SK-MEL-5 (cell line): ENCODE measurements at places on chromosomes 11 and 22. TPM values are rescaled to one million over a fixed set of nuclear protein-coding genes. Genes with fewer than 3 reads are reported as not detected.

Gene CBLIF
- 0.55 TPM in 1 of 2 replicates, not detected in the other for total RNA-seq

- DNase-seq = no peak
Measured at GRCh38 chr11:72292106-72292785, 48.3 kb upstream of the PHOX2A start.

DNA sequence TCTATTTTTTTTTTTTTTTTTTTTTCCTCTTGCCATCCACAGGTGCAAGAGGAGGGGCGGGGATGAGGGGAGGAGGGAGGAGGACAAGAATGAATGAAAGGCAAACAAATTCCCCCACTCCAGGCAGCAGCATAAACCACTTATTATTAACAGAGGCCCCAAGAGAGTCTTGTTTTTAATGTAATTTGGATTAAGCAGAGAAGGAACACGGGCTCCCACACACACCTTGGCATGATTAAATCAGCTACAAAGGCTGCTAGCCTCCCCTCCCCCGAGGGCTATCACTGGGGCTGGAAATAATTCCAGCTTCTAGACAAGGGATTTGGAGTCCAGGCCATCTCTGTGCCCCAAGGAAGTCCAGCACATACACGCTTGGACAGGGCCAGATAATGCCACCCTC, 93.4 kb upstream of the DRD2 start:
- no peak for DNase-seq

Gene TSKU
- 22.2 and 23.5 TPM in 2 replicates for total RNA-seq

DNA sequence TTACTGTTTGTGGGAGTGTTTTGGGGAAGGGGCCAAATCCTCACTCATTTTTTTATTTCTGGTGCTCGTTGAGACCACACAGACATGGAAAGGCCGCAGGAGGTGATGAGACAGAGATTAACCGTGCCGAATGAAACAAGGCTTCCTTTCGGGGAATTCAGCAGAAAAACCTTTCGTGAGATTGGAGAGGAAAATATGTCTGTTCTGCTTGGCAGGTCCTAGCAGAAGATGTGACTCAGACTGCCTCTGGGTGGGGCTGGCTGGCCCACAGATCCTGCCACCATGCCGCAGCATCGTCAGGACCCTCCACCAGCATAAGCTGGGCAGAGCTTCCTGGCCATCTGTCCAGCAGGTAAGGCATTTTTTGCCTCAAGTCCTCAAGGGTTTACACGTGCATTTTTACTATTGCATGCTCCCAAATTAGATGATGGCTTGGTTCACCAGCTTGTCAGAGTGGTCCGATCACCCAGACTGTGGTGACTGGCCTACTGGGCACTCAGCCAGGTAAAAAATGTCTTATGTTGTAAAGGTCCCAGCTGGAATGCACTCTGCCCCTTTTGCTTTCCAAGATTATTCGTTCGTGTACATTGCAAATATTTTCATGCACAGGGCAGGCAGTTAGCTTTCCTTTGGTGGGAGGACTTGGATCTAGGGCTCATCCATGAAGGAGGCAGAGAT, 1.5 kb downstream of the DDB2 start:
- DNase-seq = peak; percentile 39

DNA sequence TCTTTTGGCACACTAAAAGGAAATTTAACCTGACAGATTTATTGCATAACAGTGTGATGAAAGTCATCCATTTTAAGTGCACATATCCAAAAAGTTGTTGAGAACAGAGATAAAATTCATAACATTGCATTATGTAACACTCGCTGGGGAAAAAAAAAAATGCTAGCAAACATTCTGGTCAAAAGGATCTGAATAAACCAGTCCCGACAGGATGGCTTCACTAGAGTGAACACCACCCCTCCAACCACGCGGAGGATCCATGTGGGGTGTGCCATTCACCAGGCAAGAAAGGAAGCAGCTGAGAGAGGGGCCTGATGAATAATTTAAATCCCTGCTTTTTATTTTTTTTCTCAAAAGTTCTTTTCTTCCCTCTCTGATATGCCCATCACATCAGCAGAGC, 258.7 kb downstream of the DCDC1 start:
- DNase-seq = no peak

Gene LRRC75B
- 4.7 and 5.5 TPM in 2 replicates for total RNA-seq

DNA sequence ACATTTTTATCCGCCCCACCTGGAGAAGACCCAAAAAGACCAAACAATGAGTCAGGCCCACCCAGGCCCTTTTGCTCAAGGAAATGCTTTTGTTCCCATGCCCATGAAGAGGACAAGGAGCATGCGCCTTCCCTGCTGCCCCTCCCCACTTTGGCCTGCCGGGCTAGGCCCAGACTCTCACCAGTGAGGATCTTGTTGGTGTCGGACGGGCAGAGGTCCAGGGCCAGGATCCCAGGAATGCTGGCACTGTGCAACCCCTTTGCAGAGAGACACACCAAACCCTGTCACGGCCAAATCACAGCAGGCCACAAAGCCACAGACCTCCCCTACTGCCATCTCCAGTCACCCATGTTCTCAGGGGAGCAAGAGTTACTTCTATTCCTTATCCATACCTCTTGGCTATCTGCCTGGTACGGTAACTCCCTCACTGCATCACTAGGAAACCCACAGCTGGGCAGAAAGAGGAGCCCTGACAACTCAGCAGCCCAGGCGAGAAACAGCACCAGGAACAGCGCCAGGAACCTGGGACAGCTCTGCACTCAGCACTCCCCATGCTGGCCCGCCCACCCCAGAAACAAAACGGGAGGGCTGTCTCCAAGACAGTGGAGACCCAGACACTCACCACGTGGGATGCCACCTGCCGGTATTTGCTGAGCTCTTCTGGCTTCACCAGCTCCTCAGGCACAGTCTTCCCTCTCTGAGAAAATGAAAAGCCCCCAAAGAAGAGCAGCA, 5.5 kb downstream of the PRPF19 start:
- DNase-seq = no peak

- no peak for DNase-seq
Measured at GRCh38 chr22:47379037-47379436, 616.6 kb downstream of the TBC1D22A start.

GRCh38 chr11:127218275-127218608, 217.7 kb upstream of the KIRREL3 start:
- DNase-seq = no peak

GRCh38 chr11:29318134-29318845, 698.5 kb downstream of the KCNA4 start:
- DNase-seq = no peak

Gene NCAPD3
- total RNA-seq = 13.4 and 15.3 TPM in 2 replicates

DNA sequence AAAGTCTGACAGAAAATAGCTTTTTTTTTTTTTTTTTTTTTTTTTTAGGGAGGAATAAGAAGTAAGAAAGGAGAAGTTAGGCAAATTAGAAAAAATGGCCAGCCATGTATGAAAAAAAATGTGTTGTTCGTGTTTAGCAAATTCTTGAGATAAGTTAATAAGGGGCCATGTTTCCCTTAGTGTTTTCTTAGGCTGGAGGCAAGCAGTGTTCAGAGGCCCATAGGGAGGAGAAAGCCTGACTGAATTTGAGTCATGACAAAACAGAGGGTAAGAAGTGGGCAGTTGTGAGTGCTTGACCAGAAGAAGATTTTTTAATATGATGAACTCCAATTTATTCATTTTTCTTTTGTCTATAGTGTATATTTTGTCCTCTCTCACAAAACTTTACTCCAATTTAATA, 766.4 kb downstream of the FAM181B start:
- no peak for DNase-seq

DNA sequence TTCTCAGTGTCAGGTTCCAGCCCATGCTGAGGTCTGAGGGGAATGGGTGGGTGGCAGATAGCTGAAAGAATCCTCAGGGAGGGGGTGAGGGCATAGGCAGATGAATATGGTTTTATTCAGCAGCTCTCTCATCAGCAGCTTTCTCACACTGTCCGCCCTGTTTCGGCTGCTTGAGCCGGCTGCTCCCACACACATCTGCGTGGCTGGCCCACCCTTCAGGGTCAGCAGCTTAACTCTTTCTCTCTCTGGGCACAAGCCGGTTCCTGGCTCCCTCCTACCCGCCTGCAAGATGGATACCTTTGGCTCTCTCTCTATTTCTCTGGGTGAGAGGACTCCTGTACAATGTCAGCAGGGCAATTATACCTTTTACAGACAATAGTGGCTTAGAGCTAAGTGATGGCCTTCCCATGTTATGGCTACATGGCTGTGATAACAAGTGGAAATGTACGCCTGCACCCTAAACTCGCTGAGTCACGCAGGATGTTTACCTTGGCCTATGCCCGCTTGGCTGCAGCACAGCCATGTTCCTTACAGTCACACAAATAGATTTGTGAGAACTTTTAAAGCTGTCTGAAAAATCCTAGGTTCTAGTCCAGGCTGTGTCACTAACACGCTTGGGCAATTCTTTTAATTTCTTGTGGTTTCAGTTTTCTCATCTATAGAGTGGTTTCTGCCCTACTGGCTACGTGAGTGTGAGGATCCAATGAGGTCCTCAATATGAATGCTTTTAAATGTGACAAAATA, 4.1 kb downstream of the MMP20 start:
- DNase-seq = no peak

DNA sequence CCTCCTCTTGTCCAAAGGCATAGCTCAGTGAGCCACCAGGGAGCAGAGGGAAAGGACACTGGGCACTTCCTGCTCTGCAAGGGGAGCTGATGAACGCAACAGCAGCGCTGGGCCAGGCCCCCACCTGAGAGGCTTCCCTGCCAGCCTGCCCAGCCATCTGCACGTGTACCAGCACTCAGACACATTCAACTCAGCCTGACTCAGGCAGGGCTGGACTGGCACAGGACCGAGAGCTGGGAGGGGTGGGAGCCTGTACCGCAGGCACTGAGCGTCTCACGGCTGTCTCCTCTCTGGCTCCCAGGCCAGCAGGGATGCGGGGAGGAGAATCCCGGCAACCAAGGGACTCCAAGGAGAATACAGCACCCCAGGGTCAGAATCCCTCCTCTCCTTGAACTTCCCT, 411.8 kb downstream of the CTTN start:
- DNase-seq = no peak

GRCh38 chr11:8268530-8269400, 5.1 kb upstream of the LMO1 start:
- DNase-seq = no peak

GRCh38 chr11:2899080-2899783, 13.7 kb upstream of the CDKN1C start:
- DNase-seq = no peak

GRCh38 chr11:1088927-1089737, 14.5 kb downstream of the MUC2 start:
- no peak for DNase-seq

DNA sequence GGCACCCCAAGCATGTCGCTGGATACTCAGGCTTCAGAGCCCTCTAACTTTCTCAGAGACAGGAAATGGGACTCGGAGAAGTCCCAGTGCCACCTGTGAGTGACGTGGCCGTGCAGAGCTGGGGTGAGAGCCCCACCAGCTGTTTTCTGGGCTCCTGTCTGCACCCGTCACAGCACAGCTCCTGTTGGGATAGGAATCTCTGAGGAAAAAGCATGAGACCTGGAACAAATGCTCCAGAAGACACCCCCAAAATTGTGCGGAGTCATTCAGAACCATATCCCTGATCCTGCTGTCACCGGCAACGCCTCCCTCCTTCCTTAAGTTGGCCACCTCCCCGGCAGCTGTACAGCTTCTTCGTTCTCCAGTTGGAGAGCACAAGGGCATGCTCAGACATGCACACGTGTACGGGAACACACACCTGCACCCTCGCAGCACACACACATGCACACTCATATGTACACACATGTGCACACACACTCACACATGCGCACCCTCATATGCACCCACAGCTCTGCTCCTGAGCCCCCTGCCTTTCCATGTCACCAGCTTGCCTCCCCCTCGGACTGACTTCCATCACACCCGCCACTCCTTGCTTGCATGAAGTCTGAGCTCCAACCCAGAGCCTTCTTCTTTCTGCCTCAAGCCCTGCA, 1430.0 kb downstream of the BRD1 start:
- DNase-seq = no peak

- no peak for DNase-seq
Measured at GRCh38 chr11:67534070-67534679, 10.9 kb upstream of the CABP2 start.

Gene CARD16
- 19.3 and 19.5 TPM in 2 replicates for total RNA-seq

Gene MYOD1
- not detected in 2 replicates for total RNA-seq

Gene OR52A1
- 0.05 TPM in 1 of 2 replicates, not detected in the other for total RNA-seq

- no peak for DNase-seq
Measured at GRCh38 chr11:8301622-8302021, 37.9 kb upstream of the LMO1 start.

- no peak for DNase-seq
Measured at GRCh38 chr22:30305519-30305905, 16.2 kb upstream of the CASTOR1 start.

Gene SYNGR1
- total RNA-seq = 29.6 and 30.1 TPM in 2 replicates

- no peak for DNase-seq
Measured at GRCh38 chr22:33389936-33390335, 331.8 kb upstream of the SYN3 start.

DNA sequence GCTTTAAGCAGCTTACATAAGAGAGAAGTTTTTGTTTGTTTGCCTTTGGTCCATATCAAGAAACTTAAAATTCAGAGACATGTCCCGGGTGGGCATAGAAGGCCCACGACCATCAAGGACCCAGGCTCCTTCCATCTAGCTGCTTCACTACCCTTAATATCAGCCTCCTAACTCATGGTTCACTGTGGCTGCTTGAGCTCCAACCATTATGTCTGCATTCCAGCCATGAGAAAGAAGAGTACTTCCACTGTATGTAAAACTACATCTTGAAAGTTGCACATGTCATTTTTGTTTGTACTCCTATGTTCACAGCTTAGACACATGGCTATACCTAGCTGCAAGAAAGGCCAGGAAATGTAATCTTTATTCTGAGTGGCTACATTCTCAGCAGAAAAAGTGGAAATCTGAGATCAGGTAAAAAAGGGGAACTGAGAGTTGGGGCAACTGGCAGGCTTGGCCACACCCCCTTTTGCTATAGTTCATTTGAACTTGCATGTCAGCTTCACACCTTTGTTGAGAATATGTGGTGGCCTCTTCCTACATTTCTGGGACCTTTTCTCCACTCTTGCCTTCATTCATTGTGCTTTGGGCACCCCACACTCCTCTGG, 81.3 kb upstream of the TP53I11 start:
- DNase-seq = no peak

GRCh38 chr22:42347281-42347824, 76.9 kb upstream of the TCF20 start:
- no peak for DNase-seq

Gene IGSF9B
- 0.61 and 1.4 TPM in 2 replicates for total RNA-seq

Gene MS4A3
- not detected in 2 replicates for total RNA-seq

GRCh38 chr11:117690484-117691217, 106.4 kb downstream of the DSCAML1 start:
- no peak for DNase-seq

- DNase-seq = no peak
Measured at GRCh38 chr11:7544021-7544420, 30.2 kb downstream of the PPFIBP2 start.

GRCh38 chr11:73257342-73258103, 14.6 kb upstream of the P2RY6 start:
- no peak for DNase-seq

GRCh38 chr11:81072273-81072672, 1631.4 kb upstream of the TENM4 start:
- no peak for DNase-seq
